ENCODE measurements at places on chromosomes 3 and 15. TPM values are rescaled to one million over a fixed set of nuclear protein-coding genes. Genes with fewer than 3 reads are reported as not detected.
A peak's percentile ranks its signal among the peaks of the same experiment; 100 is the strongest.

Gene MORC1
- not detected for polyA plus RNA-seq

Gene ISY1
- 24.0 TPM for polyA plus RNA-seq

Gene HES1
- 22.8 TPM for polyA plus RNA-seq

Gene ADGRG7
- polyA plus RNA-seq = not detected

Gene CHRFAM7A
- 0.68 TPM for polyA plus RNA-seq

Gene ZNF662
- polyA plus RNA-seq = 0.91 TPM

Gene CALML4
- 1.9 TPM for polyA plus RNA-seq

GRCh38 chr3:36850743-36851142 lies 86.4 kb upstream of the DCLK3 start:
- no peak for DNase-seq

- no peak for DNase-seq
These were observed 63.8 kb upstream of the TBC1D5 start for GRCh38 chr3:17806201-17806600.

DNA sequence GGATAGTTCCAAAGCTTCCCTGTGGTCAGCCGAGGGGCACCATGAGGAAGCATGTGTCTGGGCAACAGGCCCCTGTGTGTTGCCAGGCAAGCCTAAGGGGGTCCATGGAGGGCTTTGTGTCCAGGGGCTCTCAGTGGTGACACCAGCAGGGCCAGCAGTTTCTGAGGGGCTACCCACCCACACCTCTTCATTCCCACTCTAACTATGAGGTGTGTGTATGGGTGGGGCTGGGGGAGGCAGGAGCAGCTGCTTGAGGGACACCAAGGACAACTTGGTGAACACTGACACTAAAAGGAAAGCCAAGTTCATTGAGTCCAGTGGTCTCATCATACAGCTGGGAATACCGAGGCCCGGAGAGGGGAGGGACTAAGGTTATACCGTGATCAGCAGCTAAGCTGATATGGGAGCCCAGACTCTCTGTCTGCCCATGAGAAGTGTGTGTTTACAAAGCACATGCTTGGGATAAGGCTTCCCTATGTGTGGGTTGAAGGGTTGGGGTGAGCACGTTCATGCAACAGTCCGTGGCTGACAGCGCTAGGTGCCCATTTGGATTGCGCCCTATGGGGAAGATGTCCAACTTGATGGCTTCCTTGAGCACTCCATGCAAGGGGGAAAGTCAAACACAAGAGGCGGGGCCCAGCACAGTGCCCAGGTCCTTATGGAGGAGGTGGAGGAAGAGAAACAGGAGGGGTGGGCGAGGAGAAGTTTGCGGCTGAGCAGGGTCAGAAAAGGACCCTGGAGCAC lies 34.8 kb upstream of the CHRNB4 start:
- DNase-seq = no peak

DNA sequence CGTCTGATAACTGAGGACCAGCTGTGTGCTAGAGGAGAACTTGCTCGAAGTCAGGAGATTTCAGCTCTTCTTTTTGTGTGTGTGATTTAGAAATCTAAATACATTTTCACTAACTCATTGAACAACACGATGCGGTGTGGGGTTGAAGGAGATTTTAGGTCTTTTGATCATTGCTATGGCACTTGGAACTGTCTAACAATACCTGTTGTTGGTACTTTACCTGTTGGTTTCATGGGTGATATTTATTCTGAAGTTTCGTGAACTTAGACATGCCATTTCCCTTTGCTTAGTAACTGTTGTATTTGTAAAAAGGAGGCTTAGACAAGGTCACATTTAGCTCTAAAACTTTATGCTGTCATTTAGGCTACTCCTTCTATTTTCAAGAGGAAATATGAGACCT lies 99.9 kb downstream of the ITPR1 start:
- no peak for DNase-seq

- DNase-seq = no peak
These were observed 160.5 kb upstream of the CHRNA7 start for GRCh38 chr15:31869686-31870307.

DNA sequence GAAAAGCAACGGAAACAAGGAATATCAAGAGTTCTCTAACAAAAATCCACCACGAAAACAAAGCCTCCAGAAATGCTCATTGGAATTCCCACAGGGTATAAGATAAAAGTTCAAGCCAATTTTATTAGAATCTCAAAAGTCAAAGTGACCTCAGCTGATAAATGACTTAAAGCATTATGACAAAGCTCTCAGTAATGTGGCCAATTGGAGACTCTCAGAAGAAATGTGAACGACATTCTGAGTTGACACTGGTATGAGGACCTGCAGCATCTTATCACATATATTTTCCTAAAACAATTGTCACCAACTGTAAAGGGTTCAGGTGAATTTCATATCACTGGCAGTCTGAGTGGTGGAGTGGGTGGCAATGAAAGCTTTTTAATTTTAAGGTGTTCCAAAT lies 199.1 kb downstream of the FOXP1 start:
- DNase-seq = no peak

DNA sequence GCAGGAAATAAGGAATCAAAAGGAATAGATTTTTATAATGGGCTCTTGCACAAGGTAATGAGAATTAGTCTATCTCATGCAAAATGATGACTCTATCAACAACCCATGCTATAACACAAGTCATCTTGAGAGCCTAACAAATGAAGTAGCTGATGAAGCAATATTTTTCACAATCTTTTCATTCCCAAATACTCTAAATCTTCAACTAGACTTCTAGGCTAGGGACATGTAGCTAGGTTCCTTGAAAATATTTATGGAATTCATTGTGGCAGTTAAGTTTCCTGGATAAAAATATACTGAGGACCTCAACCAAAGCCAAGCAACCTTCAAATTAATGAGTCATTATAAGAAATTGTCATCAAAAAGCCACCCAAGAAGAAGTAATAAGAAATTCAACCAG lies 55.4 kb downstream of the DCBLD2 start:
- DNase-seq = no peak

DNA sequence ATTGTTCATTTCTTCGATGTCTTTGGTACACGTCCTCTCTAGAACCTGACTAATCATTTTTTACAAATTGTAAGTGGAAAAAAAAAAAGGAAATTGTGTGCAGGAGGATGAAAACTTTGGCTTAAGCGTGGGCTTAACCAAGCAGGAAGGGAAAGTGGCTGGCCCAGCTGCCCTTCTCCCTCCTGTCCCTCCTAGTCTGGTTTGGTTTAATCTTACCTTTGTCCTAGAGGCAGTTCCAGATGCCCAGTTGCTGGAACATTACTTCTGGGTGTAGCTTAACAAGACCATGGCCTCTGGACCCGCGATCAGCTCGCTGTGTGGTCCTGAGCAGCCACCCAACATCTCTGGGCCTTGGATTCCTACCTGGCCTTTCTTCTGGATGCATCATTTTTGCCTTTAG lies 15.4 kb downstream of the PAQR5 start:
- DNase-seq = no peak

- no peak for DNase-seq
These were observed 518.9 kb downstream of the NR2F2 start for GRCh38 chr15:96849271-96849900.

DNA sequence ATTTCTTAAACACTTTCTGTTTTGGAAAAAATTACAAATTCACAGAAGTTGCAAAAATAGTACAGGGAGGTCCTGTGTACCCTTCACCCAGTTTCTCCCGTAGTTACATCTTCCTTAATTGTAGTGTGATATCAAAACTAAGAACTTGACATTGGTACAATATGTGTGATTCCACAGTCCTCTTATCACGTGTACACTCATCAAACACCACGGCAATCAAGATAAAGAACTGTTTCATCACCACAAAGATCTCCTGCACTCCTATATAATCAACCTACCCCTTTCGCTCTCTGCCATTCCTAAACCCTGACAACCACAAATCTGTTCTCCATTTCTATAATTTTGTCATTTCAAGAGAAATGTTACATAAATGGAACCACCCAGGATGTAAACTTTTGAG lies 31.4 kb downstream of the POMGNT2 start:
- DNase-seq = no peak

DNA sequence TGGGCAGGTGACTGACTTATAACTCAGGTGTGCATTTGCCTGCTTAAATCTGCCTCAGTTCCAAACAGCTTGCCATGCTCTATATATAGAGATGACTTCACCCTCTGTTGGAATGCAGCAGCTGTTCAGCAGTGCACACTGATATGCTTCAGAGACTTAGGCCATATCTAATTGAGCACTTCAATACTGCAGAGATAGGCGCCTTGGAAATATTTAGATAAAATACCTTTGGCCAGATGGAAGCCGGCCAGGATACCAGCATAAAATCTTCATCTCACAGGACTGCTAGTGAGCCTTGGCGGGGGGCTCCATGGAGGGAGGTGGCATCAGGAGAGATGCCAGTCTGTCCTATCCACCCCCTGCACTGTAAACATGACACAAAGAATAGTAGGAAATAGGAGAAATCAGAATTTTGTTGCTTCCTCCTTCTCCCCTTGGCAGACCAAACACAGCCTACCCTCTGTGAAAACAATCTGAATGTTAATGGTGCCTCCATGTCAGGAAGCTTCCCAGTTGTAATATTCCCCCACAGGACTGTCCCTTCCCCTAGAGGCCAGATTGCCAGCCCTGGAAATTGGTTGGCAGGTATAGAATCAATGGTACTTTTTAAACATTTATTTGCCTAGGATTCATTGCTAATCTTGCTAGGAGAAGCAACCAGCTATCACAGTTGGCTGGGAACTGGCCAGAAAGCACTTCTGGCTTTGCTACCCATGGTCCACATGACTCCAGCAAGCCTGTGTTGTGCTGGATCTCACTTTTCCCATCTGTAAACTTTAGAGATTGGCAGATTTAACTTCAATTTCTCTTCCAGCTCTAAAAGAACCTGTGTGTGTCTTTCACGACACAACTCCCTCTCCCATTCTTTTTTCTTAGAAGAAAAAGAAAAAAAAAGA lies 215.5 kb upstream of the KCNMB2 start:
- peak; percentile 37 for DNase-seq

DNA sequence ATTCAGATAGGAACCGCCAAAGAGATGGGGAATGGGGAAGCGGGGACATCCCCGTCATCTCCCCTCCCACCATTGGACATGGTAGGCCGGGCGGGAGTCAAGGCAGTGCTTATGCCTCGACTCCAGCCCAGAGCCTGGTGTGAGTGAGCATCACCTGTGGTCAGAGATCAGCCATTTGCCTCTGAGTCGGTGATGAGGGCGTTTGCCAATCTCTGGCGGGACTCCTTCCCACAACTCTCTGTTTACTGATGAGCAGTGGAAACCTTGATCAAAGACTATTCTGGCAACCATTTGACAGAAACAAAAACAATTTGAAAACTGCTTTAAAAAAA lies 63.9 kb upstream of the HES1 start:
- DNase-seq = no peak

DNA sequence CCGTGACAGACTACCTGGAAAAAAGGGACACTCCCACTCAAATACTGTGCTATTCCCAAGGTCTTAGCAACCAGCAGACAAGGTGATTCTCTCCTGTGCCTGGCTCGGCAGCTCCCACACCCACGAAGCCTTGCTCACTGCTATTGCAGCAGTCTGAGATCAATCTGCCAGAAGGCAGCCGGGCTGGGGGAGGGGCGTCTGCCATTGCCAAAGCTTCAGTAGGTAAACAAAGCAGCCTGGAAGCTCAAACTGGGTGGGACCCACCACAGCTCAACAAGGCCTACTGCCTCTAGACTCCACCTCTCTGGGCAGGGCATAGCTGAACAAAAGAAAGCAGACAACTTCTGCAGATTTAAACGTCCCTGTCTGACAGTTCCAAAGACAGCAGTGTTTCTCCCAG lies 128.4 kb upstream of the SETMAR start:
- no peak for DNase-seq

DNA sequence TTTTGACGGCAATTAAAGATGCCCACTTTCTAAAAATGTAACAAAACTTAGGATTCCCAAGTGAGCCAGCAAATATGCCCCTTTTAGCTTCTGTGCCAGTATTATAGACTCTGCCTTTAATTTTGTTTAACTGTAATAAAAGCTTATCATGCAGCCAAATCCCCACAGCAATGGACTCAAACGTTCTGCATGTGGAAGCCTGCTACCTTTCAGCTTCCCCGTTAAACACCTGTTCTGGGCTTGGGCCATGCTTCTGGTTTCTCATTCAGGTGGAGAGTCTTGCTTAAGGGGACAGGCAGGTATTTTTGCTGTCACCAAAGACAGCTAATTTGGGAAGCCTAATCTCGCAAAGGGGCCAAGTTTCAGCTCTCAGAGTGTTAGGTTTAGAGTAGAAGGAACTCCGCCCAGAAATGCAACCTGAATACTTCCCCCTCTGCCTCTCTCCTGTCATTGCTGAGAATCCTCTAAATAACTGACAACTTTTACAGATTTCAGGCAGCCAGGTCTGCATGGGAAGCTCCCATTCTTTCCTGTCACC lies 399.4 kb upstream of the ATP11B start:
- DNase-seq = no peak

DNA sequence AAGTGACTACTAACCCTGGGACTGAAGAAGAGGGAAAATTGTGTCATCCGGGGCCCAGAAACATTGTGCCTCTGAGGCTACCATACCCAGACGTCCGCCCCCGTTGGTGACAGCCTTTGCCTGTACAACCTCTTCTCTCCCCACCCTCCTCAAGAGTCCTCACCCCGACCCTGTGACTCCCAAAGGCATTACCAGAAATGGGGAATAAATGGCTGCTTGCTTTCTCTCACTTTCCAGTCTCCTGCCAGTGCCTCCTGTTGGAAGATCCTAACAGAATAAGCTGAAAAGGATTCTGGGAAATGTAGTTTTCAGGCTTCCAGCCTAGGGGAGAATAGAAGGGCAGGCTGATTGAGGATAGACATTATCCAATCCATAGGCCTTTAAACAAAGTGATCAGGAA lies 30.8 kb upstream of the SLC25A36 start:
- DNase-seq = no peak

GRCh38 chr15:54273928-54274327 lies 295.7 kb downstream of the UNC13C start:
- no peak for DNase-seq

- DNase-seq = no peak
These were observed 428.3 kb upstream of the ATP11B start for GRCh38 chr3:182364723-182365650.

DNA sequence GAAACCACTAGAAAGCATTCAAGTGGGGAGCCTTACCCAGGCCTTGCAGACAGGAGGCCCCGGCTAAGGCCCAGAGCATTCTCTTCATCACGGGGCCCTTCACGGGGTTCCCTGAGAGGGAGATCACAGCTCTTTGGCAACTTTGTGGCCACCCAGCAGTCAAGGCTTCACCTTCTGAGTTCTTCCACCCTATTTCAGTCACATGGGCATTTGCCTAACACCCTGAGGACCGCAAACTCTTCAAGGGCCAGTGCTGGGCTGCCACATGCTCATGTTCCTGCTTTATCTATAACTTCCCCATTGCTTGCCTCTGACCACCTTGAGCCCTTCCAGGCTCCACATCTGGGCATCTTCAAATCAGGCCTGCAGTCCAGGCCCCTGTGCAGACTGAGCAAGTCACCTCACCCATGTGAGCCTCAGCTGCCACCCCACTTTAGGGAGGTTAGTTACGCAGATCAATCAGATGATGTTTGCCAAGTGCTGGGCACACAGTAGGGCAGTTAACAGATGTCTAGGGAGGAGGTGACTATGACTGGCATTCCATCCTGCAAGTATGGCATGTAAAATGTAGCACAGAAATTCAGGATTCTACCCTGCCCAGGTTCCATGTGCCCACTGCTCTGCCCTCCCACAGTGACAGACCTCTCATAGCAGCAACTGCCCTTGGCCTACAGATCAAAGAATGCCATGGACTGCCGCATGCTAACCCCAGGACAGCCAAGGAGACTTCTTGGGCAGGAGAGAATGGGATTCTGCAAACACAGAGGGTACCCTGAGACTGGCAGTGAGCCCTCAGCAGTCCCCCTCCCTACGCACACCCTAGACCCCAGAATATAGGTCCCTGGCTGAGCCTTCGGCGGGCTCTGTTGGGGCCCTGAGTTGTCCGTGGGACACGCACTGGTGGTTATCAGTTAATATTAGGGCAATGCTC lies 37.6 kb upstream of the ZNF710 start:
- DNase-seq = no peak

- DNase-seq = no peak
These were observed 47.9 kb downstream of the WDR49 start for GRCh38 chr3:167605871-167606270.

Data from heart right ventricle (tissue), 16 donors.